ENCODE measurements at places on chromosomes 12 and 14. TPM values are rescaled to one million over a fixed set of nuclear protein-coding genes. Genes with fewer than 3 reads are reported as not detected.

DNA sequence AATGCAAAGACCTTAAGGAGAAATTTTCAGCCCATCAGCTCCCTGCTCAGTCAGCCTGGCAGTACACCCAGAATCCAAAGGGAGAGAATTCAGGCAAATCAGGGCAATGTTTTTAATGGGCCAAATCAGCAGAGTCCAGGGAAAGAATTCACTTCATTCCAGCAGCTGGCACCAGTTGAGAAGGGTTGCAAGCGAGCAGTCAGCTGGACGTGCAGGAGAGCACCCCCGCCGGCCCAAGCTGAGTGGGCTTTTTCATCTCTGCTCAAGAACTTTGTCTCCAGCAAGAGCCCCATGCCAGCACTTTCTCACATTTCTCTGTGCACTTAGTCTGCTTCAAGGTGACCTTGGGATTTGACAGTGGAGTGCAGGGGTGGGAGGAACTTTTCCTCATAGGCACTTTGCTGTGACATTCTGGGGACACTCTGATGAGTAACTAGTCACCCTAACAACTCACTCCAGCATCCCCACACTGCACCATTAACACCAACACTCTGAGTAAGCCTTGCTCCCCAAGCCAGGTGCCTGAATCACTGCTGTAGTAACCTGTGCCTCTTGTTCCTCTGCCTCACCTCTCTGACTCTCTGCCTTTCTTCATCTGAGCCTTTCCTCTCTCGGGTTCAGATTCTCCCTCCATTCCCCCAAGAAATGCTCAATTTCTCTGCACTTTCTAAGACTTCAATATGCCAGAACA lies 2.2 kb downstream of the ENDOU start:
- DNase-seq: no peak

GRCh38 chr14:81557146-81557545 lies 23.5 kb upstream of the SEL1L start:
- DNase-seq: no peak

DNA sequence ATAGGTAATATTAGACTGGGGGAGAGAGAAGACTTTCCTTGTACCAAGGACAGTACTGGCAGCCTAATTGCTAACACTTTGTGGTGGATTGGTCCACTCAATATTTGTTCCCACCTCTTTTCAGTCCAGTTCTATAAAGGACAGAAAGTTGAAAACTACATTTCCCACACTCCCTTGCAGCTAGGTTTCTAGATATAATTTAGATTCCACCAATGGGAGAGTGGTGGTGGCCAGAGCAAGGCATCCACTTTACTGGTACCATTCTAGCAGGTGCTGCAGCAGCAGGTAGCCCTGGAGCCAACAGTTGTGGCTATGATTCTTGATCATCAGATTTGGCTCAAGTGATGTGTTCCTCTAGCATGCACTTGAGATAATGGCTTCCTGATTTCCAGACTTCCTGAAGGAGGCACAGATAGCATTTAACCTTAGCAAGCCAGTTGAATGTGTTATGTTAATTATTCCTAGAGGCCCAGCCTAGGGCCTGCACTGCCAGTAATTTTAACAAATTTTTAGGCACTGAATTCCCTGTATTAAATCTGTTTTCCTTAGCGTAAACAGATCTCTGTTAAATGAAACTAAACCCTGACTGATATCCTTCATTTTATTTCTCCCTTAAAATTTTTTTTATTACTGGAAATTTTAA lies 24.4 kb downstream of the SLC38A1 start:
- no peak for DNase-seq

DNA sequence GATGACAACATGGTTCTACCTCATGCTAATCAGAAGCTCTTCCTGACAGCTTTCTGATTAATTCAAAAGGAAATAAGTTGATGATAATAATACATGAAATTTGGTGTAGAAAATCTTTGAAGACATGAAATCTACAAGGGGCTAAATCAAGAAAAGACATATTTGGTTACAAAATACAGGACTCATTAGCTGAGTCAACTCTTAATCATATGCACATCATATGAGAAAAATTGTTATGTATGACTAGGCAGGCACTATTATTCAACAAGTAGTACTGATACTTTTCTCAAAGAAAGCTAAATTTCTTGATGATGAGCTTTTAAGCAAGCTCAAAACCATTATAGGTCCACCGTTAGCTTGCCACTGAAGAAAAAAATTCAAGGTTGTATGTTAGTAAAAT lies 7.1 kb downstream of the ABCC9 start:
- DNase-seq: no peak

- no peak for DNase-seq
These were observed 362.2 kb downstream of the CCDC91 start for GRCh38 chr12:28552251-28552970.

GRCh38 chr12:57142121-57142520 lies 5.3 kb downstream of the LRP1-AS start:
- DNase-seq: no peak

DNA sequence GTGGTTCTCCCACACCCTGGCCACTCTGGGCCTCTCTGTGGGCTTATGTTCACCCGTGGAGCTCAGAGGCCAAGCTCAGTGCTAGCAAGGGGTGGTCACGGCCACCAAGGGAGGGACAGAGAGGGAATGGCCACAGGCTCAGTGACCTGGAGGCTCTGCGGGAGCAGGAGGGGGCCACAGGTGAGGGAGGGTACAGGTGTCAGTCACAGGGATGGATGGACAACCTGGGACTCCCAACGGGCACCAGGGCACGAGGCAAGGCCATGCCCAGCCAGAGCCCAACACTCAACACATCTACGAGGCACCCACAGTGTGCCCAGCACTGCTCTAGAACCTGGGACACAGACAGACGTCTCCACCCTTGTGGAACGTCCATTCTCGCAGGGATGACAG lies 11.3 kb downstream of the NCOR2 start:
- DNase-seq: no peak

GRCh38 chr12:99957866-99958466 lies 26.8 kb downstream of the ANKS1B start:
- no peak for DNase-seq

GRCh38 chr12:90274407-90274806 lies 565.8 kb upstream of the ATP2B1 start:
- no peak for DNase-seq

DNA sequence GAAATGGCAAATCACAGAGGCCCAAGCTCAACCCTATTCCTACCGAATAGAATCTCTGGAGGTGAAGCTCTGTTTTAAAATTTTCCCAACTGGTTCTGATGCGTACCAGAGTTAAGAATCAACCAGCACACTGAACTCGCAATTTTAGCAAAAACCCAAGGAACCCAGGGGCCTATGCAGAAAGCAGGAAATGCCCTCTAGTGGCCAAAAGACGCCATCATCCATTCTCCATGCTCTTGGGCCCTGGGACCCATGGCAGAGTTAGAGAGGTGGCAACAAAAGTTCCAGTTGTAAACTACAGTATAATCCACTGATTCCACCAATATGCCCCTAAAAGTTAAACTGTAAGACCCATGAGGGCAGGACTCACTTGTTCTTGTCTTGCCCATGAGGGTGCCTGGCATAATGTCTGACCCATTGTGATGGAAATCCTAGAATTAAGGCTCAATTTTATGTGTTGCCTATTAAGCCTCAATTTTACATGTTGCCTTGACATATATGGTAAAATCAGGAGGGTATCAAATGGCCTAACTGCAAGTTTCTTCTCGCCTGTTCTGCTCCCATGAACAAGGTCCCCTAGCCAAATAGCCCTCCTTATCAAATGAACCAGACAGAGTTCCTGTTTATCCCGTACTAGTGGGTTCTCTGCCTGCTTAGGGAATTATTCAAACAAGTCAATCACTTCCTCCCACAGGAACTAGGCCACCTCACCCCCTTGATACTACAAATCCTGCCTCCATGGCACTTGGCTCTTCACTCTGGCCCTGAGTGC lies 137.5 kb upstream of the CPM start:
- DNase-seq: no peak

- DNase-seq: no peak
These were observed 192.3 kb downstream of the DPF3 start for GRCh38 chr14:72701605-72702004.

DNA sequence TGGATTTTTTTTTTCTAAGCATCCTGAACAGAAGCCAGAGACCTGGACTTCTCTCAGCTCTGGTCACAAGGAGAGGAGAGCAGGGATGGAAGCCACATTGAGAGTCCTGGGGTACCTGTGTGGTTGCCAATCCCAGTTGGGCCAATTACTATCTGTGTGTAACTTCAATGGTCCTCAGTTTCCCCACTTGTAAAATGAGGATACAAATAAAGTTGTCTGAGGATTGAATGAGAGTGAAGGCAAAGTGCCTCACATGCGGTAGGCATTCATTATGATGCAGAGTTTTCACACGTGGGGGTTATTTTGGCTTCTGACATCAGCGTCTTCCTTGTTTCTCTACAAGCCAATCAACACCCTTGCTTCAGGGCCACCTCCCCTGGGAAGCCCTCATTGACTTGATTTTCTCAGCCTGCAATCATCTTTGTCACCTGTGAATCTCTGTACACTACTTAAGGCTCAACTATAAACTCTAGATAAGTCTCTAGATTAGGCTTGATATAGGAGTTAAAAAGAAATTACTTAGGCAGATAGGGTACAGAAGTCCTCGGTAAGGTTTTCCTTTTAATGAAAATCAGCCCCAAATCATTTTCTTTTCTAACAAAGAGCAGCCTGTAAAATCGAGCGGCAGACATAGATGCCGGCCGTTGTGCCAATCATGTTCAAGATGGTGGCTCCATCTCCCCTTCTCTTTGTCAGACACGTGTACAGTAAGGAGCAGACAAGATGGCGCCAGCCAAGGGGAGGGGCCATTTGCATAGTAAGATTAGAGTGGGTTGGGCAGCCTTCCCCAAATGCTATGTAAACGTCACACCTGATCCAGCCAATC lies 37.8 kb upstream of the FICD start:
- no peak for DNase-seq

GRCh38 chr14:99538733-99539132 lies 57.5 kb downstream of the CCNK start:
- no peak for DNase-seq

- DNase-seq: no peak
These were observed 24.8 kb upstream of the MUCL1 start for GRCh38 chr12:54829511-54829910.

GRCh38 chr12:68958322-68958721 lies 25.4 kb upstream of the CPM start:
- DNase-seq: no peak

- DNase-seq: no peak
These were observed 4.9 kb downstream of the GPRC5A start for GRCh38 chr12:12896260-12896659.

GRCh38 chr12:3732901-3733300 lies 20.0 kb downstream of the CRACR2A start:
- no peak for DNase-seq

DNA sequence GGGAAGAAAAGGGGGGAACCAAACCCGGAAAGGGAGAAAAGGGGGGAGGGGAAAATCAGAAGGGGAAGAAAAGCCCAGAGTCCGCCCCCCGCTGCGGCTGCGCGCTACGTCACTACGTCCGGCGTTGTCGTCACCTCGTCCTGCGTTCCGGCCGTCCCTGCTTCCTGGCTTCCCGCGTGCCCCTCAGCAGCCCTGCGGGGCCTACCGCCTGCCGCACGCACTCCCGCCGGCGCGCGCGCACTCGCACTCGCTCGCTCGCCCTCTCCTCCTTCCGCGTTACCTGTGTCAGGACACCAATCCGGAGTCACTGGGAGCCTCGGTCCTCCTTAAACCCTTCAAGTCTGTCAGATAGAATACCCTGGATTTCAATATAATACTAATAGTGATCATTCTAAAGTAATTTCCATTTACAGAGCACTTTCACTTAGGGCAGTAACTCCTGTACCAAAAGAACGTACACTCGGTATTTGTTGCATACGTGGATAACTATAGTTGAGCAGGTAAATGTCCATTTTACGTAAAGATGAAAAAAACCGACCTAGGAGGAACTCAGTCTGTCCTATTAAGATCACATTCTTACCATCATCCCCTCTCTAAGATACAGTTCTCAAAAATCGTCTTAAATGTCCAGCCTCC lies at the start of gene R3HDM2:
R3HDM2 (minus strand) TSS at position 113 of the 636 bp plus-strand sequence. CDS start 120,615 bp downstream, outside the sequence.
- DNase-seq: peak; percentile 97

GRCh38 chr12:48970702-48971334 lies 717 bp downstream of the WNT10B start:
- DNase-seq: no peak

DNA sequence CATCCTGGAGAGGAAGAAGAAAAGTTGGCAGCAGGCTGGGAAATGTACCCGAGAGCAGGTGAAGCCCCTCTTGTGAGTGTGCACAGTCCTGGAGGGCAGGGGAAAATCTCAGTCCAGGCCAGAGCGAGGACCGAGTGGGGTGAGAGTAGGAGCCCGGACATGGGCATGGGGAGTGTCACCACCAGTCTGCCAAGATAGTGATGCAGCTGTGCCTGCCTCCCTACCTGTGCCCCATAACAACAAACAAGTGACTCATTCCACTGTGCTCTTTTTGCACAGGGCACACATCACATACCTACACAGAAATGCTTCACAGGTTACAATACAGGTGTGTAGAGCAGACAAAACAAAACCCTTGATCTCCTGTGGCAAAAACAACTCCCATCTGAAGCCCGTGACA lies 205.9 kb upstream of the PELI2 start:
- DNase-seq: no peak

DNA sequence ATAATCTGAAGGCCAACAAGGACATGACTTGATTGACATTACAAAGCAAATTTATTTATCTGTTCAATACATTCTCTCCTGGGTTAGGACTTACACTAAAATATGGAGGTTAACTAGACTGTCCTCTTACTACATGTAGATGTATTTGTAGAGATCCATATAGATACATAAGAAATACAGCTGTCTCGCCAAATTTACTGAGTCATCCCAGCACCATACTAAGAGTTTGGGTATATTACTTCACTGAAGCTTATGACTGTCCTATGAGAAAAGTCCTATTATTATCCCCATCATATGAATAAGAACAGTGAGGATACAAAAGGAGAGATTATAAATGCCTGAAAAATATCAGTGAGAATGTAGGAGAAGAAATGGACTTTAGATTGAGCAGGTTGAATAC lies 44.8 kb upstream of the ACSM4 start:
- DNase-seq: no peak

DNA sequence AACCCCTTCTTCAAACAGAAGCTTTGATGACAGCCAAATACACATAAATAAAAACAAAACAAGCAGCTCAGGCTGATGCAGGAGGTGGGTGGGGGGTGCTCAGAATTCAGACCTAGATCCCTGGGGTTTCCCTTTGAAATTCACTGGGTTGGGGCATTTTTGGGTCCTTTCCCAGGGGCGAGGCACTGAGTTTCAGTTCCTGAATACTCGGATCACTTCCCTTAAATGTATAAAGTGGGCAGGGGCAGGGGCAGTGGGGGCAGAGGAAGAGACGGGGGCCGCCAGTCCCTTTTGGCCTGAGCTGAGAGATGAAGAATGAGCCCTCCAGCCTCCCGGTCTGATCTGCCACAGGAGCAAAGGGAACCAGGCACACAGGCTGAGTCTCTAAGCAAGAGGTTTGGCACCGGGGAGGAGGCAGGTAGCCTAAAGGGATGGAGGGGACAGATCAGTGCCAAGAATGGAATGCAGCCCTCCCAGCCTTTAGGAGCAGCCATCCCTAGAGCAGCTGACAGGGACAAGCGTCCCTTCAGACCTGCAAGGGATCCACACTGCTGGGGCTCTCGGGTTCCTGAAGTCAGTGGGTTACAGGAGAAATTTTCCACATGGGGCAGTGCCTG lies 20.3 kb downstream of the KDM2B start:
- DNase-seq: no peak

HPD gene
- total RNA-seq: not detected

SRSF9 gene
- total RNA-seq: 144 TPM

ACOT6 gene
- total RNA-seq: not detected

IGFBP6 gene
- 2.4 TPM for total RNA-seq

DNAJC22 gene
- not detected for total RNA-seq

PLXNC1 gene
- total RNA-seq: 49.8 TPM

KRT86 gene
- under 0.01 TPM for total RNA-seq

CDK2 gene
- 27.2 TPM for total RNA-seq

VAMP1 gene
- 11.8 TPM for total RNA-seq

SLCO1B1 gene
- total RNA-seq: not detected

FAM90A1 gene
- under 0.01 TPM for total RNA-seq
